ENCODE measurements at places on chromosomes 3 and 15. TPM values are rescaled to one million over a fixed set of nuclear protein-coding genes. Genes with fewer than 3 reads are reported as not detected.

Gene CHRM5
- not detected for total RNA-seq

Gene SLC6A11
- total RNA-seq, result not detected

Gene PLSCR5
- not detected for total RNA-seq

Gene LIPH
- not detected for total RNA-seq

Gene ARGFX
- total RNA-seq, result not detected

Gene U2SURP
- 155 TPM for total RNA-seq

Gene MUSTN1
- 3.0 TPM for total RNA-seq

Gene LRTM1
- total RNA-seq, result not detected

Gene PGBD4
- 5.2 TPM for total RNA-seq

Gene SLCO2A1
- not detected for total RNA-seq

Gene CPNE4
- total RNA-seq, result not detected

Gene RLBP1
- not detected for total RNA-seq

Gene RAMAC
- total RNA-seq, result 27.8 TPM

Gene GP5
- 0.53 TPM for total RNA-seq

Gene DUOX1
- 0.07 TPM for total RNA-seq

Gene ARHGEF26
- 0.09 TPM for total RNA-seq

Gene RYK
- total RNA-seq, result 8.6 TPM

Gene PARP15
- 40.6 TPM for total RNA-seq

Gene SHC4
- 3.0 TPM for total RNA-seq

Gene ABHD10
- 45.2 TPM for total RNA-seq

Gene DNAH12
- 0.06 TPM for total RNA-seq

Gene C15orf40
- 29.0 TPM for total RNA-seq

Gene DAPK2
- 15.0 TPM for total RNA-seq

Gene HESX1
- total RNA-seq, result 0.42 TPM

Gene PLD1
- total RNA-seq, result 3.4 TPM

Gene P2RY12
- total RNA-seq, result not detected

All from activated CD8-positive, alpha-beta memory T cell treated with anti-CD3 and anti-CD28 coated beads, Interleukin-2, amount 10 ng/mL, durations not matched to agents 7 days and 5 days (primary cell).